ENCODE measurements at places on chromosomes 13 and 19. TPM values are rescaled to one million over a fixed set of nuclear protein-coding genes. Genes with fewer than 3 reads are reported as not detected.

LILRB3 gene
- polyA plus RNA-seq, result 2.9 TPM

GRCh38 chr19:38650172-38650775, 2.8 kb downstream of the ACTN4 start:
- DNase-seq, result peak; percentile 78

- DNase-seq, result no peak
Observed at GRCh38 chr19:2371656-2372055, 11.6 kb downstream of the TMPRSS9 start.

DNA sequence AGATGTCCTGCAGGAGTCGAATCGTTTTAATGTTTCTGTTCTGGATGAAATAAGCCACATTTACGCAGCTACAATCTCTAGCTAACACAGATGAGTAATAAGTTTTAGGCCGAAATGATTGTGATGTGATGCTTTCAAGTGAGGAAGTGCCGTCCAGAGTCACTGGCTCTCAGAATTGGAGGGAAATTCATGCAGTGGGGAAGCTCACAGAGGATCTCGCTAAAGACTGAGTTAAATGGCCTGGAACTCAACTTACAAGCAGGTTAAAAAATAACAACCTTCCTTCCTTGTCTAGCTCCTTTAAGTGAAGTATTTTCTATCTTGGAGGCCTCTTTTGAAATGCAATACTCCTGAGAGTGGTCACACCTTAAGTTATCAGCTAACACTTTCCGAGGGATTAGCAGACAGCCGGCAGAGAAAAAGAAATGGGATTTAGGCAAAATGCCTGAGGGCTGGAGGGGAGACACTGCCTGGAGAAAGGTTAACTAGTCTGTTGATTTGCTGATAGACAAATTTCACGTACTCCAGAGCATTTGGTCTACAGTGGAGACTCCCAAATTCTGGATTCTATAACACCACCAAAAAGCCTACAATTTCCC, 74.2 kb downstream of the IRS2 start:
- DNase-seq, result peak; percentile 21

DNA sequence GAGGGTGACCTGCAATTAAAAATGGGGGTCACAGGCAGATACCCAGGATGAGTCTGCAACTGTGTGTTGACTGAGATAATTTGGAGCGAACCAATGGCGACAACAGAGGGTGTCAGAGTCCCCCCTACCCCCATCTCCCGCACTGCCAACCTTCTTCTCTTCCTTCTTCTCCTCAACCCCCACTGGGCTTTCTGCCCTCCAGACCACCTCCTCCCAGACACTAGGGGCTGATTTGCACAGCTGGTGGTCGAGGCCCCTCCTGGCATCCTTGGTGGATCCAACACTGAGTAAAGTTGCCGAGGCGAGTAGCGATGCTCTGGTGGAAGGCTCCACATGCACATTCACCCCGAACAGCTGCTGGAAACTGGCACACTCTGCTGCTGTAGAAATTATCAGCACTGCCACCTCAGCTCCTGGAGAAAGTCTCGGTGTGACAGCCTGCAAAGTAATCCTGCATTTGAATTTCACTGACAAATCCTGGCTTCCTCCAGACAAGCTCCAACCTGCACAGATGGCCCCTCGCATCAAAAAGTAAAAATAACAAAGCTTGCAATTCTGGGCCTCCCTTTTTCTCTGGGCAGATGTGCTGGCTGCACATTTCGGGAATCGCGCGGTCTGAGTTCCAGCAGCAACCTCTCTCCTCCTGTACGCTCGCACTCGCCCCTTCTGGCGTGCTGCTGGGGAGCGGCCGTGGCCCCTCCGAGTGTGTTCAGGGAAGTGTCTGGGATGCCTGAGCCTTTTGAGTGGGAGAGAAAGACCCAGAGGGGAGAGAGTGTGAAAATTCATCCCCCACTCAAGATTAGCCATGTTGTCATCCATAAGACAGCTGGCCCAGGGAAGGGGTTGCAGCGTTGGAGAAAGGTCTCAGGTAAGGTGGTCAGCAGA, 28.5 kb downstream of the CCNE1 start:
- DNase-seq, result no peak

TTYH1 gene
- 8.2 TPM for polyA plus RNA-seq

ZNF682 gene
- polyA plus RNA-seq, result 12.0 TPM

DNA sequence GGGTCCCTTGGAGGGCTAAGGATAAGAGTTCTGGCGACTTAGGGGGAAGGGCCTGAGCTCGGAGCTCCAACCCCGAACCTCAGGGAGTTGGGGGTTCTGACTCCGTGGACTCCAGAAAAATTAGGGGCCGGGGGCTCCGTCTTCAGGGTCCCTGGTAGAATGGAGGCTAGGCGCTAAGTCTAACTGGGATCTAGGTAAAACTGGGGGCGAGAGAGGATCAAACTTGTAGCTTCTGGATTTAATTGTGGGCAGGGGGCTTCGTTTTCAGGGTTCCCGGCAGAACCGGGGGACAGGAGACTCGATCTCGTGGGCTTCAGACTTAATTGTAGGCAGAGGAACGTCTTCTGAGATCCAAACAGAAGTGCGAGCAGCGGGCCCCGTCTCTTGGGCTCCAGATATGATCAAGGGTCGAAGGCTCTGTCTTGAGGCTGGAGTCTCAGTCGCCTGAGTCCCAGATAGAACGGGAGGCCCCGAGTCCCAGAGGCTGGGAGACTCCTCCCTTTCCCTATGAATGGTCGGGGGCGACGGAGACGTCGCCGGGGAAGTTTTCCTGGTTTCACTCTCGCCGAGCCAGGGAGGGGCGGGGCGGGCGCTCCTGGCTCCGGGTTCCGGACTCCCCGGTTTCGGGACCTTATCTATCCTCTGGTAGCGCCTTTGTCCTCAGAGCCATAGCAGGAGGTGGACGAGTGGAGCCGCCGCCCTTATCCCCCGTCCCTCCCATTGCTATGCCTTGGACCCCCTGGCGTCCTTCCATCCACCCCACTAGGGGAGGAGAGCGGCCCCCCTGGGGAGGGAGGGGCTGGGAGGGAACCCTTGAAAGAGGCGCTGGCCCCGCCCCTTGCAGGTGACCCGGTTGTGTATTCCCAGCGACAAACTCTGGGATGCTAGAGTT, 1.3 kb downstream of the NECTIN2 start:
- DNase-seq, result peak; percentile 96

Data from large intestine (tissue), 12 donors.